Stimulated activated CD8-positive, alpha-beta memory T cell treated with anti-CD3 and anti-CD28 coated beads, Interleukin-7, amount 100 ng/mL, for 1 hour (primary cell): ENCODE measurements at places on chromosomes 3 and 15.

DNA sequence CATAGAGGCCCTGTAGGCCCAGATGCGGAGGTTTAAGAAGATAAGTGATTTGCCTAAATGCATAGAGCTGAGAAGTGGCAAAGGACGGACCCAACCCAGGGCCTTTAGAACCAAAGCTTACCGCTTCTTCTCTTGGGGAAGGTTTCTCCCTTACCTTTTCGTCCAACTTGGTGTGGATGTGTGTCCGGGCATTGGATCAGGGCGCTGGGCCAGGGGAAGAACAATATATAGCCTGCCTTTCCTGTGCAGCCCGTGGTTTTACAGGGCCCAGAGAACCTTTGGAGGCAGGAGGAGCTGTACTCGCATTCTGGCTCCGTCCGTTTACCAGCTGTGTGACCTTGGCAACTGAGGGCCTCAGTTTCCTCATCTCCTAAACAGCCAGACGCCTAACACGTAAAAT is 686 bp upstream of the P3H2 start:
- DNase-seq = no peak

DNA sequence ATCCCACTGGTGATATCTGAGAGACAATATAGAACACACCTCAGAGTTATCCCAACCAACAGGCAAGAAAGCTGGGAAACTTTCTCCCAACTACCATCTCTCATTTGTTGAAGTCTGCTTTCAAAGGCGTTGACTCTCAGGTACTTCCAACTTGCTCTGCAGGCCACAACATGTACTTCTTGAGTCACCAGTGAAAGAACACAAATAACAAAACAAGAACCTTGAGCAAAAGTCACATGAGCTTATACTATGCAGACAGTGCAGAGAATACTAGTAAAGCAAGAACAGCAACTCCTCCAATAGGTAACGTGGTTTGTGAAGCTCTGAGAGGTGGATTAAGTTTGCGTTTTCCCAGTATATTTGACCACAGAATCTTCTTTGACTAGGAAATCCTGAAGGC is 20.6 kb downstream of the SNTN start:
- DNase-seq = no peak

GRCh38 chr15:44101944-44102343 is 93.1 kb downstream of the FRMD5 start:
- no peak for DNase-seq

DNA sequence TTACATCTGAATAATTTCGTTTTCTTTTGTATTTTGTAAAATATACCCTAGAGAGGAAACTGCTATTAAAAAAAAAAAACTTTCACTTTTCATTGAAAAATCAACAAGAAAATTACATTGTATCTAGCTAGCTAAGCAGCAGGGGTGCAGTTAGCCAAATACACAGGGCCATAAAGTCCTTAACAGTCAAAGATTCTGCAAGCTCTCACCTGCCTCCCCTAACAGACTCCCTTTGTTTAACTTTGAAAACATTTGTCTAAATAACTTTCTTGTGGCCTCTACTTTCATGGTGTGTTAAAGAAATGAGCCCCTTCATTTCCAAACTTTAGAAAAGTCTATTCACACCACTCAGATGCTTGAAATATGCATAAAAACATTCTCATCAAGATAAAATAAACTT is 23.3 kb downstream of the CBLB start:
- DNase-seq = no peak

DNA sequence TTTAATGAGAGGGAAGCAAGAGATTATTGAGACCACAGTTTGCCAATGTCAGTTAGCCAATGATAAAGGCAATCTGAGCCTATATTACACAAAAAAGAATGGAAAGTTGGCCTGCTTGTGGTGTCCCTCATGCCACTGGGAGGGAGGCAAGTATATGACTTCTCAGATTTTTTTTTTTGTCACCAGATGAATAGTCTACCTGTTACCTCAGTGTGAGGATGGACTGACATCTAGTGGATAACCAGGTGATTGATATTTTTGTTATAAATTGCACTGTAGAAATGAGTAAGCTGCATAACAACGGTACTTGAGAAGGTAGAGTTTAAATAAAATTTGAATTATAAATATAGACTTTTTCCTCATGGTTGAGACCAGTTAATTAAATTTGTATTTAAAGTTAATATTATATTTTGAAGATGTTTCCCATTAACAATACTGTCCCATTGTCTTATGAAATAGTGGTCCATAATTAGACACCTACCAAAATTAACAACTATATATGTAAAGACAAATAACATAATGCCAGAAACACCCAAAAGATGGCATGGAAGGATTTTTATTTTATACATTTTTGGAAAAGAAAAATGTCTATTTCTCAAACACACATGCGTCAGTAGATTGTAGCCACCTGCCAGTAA is 237.8 kb upstream of the GADL1 start:
- no peak for DNase-seq

DNA sequence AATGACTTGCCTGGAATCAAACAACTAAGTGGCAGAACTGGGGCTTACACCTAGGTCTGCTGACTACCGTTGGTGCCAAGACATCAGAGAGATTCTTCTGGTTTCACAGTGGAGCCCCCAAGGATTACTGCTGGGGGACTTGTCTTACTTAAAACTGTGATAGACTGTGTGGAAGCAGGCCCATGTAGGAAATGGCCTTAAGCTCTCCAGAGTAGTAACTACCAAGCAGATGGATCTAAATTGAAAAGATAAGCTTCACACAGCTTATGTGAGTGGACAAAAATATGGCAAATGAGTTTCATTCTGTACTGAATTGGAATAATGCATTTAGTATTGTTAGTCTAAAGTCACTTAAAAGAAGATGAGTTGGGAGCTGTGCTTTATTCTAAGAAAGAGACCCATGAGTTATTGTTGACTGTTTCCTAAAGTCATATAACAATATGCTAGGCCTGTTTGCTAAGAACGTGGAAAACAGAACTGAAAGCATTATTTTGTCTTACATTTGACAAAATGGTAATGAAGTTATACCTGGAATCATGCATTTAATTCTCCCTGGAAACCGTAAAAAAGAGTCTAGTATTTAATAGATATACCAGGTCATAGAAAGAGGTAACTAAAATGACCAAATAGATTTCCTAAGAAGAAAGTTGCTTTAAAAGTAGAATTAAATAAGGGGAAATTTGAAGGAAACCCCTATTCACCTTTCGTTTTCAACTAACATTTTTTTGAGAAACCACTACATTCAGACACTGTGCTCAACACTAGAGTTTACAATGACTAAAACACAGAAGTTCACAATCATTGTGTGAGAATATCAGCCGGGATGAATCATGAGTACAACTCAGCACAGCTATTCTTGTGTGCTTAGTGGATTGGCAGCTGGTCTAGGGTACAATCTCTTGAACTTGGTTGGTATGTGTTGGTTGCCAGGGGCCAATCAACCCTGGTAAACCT is 13.0 kb upstream of the MAPK6 start:
- DNase-seq = no peak
